LoVo (cell line): ENCODE measurements at places on chromosomes 3 and 15.

DNA sequence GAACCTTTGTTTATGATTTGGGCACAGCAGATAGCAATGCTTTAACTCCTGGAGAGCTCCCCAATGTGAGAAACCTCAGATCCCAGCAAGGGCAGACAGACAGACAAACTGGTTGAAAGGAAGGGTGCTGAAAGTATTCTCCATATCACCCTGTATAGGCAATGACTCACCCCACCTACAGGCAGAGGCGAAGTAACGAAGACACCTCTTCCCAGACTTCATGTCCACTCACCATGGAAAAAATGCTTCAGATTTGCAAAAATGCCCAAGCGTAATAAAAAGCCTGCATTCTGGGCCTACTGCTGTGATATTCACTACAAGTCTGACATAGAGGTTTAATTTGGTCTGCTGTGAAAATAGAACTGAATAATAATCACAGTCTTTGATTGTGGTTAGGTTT lies 50.5 kb downstream of the THBS1 start:
- DNase-seq: no peak

GRCh38 chr3:156615592-156616173 lies 58.7 kb upstream of the TIPARP start:
- DNase-seq: no peak

DNA sequence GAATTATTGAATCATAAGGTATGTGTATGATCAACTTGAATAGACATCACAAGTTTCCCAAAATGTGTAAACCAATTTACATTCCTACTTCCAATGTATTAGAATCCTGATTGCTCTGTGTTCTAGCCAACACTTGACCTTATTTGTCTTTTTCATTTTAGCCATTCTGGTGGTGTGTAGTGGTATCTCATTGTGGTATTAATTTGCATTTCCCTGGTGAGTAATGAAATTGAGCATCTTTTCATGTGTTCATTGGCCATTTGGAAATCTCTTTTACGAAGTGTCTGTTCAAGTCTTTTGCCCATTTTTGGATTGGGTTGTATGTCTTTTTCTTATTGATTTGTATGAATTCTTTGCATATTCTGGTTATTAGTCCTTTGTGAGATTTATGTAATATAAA lies 138.0 kb downstream of the RBPMS2 start:
- DNase-seq: no peak

DNA sequence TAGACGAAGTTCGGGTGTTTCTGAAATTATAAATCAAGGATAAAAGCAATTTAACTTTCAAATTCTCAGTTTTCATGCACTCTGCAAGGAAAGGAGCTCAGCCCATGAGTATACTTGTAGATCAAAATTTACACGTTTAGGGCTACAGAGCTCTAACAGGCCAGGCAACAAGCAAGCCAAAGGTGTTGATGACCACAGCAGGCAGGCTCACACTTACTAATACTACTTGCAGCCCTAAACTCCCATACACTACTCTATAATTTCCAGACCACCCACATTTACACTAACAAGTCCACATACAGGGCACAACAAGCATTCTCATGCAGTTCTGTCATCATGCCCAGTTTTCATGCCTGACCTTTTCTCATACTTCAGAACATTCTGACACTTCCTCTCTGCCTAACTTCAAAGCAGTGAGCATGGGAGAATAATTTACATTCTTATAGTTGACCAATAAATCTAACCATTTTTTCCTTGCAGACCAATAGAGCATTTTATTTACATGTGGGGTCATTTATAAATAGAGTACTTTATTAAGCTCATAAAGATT lies 124.7 kb upstream of the FRMD4B start:
- DNase-seq: no peak

GRCh38 chr3:136817448-136817847 lies 1.5 kb upstream of the SLC35G2 start:
- DNase-seq: no peak

DNA sequence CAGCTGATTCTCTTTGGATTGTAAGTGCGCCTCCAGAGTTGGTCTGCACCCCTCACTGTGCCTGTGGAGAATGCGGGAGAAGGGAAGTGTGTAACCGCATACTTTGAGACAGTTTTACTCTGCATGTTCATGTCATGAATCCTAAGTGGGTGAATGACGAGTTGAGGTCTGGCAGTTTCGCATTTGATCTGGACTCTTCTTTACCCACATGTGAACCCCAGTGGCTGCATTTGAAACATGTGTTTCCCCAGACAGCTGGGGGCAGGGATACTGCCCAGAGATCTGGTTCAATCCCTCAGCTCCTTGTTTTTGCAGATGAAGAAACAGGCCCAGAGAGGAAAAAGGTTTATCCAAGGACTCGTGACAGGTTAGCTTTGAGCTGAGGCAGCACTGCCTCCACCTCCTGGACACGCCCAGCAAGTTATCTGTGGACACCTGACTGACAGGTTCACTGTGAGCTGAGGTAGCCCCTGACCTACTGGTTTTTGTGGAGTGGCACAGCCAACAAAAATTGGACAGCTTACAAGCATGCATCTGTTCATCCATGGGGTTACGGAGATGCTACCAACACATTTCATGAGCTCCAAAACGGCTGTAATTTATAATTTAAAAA lies 207.3 kb downstream of the XXYLT1 start:
- DNase-seq: no peak

GRCh38 chr3:62187022-62187431 lies 186.3 kb downstream of the FEZF2 start:
- peak; percentile 11 for DNase-seq

DNA sequence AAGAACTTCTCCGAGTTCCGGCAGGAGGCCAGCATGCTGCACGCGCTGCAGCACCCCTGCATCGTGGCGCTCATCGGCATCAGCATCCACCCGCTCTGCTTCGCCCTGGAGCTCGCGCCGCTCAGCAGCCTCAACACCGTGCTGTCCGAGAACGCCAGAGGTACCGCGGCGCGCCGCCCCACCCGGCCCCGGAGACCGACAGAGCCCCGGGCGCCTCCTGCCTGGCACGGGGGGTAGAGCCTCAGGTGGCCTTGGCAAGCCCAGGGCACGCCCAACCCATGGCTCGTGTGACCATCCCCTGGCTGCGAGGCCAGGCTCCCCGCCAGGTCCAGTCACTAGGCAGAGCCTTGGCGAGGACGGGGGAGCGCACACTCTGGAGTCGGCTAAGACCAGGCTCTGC lies 134.1 kb downstream of the LRRK1 start:
- DNase-seq: no peak

DNA sequence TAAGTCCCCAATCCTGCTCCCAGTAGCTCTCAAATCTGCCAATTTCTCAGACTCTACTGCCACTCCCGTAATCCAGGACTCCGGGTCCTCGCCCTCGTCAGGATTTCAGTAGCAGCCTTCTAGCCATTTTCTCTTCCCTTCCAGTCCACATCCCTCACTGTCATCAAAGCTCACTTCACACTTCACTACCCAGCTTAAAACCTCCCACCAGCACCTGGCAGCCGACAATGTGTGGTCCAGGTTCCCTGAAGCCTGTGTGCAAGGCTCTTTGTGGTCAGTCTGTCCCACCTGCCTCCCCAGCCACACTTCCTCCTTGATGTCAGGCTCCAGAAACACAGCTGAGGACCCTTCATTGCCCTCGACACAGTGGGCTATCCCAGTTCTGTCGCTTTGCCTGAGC lies 304.5 kb upstream of the ROPN1 start:
- DNase-seq: no peak

- no peak for DNase-seq
Observed at GRCh38 chr15:77525907-77526594, 105.4 kb downstream of the HMG20A start.

DNA sequence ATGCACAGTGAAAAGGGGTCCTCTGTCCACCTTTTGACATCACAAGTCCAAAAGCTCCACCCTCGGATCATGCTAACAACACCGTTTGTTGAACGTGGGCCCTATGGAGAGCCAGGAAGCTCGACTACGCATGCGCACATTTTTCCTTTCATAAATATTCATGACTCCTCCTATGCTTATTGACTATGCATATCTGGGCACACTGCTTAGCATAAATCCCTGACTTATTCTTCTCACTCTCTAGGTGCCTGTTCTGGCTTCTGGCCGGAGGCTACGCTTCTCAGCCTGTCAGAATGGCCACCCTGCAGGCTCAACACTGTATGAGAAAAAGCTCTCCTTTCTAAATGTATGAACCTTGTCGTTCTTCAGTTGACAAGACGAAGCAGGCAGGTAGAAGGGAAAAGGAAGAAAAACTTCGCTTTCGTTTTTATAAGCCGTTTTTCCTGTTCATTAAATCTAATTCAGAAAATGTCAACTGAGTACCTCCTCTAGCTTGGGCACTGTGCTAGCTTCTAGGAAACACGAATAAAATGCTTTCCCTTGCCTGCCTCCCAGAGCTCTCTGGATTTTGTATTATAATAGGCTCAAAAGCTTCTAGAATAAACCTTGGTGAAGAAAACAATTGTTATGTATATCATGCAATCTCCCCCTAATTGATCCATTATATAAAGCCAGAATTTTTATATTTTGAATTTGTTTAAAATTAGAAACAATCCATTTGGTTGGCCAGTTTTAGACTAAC lies 207.7 kb downstream of the ATP10A start:
- no peak for DNase-seq

DNA sequence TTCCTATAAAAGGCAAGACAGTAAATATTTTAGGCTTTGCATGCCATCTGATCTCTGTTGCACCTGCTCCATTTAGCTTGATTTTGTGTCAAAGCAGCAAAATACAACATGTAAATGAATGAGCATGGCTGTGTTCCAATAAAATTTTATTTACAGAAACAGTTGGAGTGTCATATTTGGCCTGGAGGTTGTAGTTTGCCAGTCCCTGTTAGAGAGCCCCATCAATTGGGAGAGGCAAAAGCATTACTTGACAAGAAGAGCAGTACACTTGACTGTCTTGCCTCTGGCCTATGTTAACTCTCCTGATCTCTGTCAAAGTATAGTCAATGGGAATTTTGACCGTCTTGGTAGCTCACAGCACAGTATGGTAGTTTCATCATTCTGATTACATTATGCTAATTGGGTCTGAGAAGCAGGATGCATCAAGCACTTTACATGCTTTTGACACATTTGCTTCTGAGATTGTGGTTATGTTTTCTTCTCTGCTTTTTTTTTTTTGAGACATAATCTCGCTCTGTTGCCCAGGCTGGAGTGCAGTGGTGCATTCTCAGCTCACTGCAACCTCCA lies 35.4 kb downstream of the SLC28A2 start:
- no peak for DNase-seq

- DNase-seq: no peak
Observed at GRCh38 chr15:42182328-42182886, 25.7 kb downstream of the VPS39 start.

DNA sequence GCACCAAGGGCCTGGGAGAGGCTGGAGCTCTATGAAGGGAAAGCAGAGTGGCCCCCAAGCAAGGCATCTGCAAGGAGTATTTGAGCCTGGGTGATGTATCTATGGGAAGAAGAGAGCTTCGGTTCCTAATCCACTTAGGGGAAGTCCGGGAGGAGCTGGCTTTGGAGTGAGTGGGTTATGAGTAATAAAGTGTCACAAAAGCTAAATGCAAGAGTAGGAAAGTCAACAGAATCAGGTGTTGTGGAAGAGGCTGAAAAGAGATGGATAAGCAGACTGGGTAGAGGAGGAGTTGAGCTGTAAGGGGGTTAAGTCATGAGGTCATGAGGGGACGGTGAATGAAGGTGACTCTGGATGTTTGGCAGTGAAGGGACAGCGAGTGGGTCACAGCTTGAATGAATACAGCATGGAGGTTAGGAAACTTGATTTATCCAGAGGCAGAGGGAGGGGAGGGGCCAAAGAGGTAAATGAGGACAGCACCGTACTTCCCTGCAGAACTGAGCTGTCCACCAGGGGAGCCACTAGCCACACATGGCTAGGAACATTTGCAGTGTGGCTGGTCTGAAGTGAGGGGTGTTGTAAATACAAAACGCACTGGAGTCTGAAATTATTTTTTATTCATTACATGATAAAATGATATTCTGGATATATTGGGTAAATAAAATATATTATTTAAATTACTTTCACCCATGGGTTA lies 83.3 kb downstream of the ADCY5 start:
- peak; percentile 5 for DNase-seq

DNA sequence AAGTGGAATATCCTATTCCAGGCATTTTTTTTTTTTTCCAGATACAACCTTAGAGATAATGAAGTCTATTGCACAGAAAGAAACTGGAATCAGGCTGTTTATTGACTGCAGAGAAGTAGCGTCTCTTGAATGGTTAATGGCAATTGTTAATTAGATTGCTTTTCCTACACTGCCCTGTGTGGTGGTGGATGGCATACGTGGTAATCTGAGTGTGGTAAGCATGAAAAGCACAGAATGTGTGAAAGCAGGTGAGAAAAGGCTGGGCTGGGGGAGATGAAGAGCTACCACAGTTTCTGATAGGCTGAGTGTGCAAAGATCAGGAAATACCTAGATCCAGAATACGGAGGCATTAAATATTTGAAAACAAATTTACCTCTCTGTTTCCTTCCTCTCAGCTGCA lies 486.3 kb upstream of the TBL1XR1 start:
- DNase-seq: no peak

DNA sequence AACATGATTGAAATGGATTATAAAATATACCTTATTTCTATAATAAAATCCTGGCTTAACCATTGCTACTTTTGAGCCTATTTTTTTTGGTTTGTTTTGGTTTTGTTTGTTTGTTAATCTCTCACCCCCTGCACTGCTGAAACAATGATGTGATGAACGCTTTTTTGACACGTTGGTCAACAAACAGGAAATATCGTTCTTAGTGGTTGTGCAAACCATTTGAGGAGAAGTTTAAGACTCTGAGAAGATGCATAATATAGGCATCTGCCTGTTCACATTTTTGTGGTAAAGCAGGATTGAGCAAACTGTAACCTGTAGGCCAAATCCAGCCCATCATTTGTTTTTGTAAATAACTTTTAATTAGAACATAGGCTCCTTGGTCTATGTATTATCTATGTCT lies 75.5 kb upstream of the MDFIC2 start:
- no peak for DNase-seq

DNA sequence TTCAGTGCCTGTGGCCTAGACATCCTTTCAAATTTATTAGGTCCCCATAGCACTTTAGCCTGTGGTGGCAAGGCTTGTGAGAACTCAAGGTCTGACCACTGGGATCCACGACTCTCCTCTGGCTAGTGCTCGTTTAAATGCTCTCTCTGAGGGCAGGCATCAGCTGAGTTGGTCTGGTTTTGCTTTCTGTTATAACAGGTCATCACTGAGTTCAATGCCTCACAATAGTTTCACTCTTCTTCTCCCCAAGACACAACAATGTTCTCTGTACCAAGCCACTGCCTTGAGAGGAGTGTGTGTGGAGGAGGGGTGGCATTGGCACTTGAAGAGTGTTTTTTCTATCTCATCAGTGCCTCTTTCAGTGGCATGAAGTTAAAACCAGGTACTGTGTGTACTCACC lies 7.6 kb downstream of the OR5K4 start:
- no peak for DNase-seq

- peak; percentile 71 for DNase-seq
Observed at GRCh38 chr3:132317229-132317948, at the start of gene ACP3. ACP3 (plus strand) TSS chr3:132317407; CDS start chr3:132317457, 50 bp downstream.

DNA sequence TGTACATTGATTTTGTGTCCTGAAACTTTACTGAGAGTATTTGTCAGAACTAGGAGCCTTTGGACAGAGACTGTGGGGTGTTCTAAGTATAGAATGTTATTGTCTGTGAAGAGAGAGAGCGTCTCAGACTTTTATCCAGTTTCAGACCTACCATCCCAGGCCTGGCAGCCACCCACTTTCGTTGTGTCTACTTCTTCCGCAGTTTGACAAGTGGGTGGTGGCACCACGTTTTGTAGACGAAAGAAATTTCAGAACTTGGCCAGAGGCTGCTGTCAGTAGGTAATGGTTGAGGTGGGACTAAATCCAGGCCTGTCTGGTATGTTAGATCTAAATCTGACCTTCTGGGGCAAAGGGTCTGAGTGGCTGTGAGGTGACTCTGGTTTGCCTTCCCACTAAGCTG lies 13.4 kb upstream of the TRAK1 start:
- no peak for DNase-seq
